Muscle of leg (tissue), 16 donors: ENCODE measurements at places on chromosomes 16 and 17. TPM values are rescaled to one million over a fixed set of nuclear protein-coding genes. Genes with fewer than 3 reads are reported as not detected.

Gene PIPOX
- polyA plus RNA-seq = 2.0 TPM

Gene CCL11
- not detected for polyA plus RNA-seq

Gene CD300E
- 0.13 TPM for polyA plus RNA-seq

Gene GNG13
- polyA plus RNA-seq = not detected

Gene C16orf54
- 0.34 TPM for polyA plus RNA-seq

Gene MT1M
- 0.43 TPM for polyA plus RNA-seq

Gene SEPTIN12
- not detected for polyA plus RNA-seq

Gene CA5A
- not detected for polyA plus RNA-seq

Gene TP53TG3
- polyA plus RNA-seq = not detected

Gene FOXF1
- polyA plus RNA-seq = 0.05 TPM
